ENCODE measurements at places on chromosomes 4 and X.

GRCh38 chr4:158796370-158797140 lies 27.7 kb downstream of the FNIP2 start:
- no peak for DNase-seq

DNA sequence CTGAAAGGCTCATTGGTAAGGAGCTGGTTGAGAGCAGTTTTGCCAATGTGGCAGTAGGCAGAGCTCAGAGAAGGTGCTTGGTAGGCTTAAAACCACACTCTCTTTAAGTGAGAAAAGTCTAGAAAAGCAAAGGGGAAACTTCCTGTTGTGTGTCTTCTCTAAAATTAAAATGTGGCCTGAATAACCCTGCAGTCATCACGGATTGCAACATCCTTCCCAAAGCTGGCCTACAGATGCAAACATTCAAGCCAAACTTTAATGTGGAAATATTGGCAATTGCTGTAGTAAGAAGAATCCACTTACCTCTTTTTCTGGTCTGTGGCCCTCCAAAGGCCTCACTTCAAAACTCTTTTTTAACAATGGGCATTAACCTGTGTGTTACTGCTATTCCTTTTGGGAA lies 348.5 kb downstream of the OPHN1 start:
- DNase-seq: no peak

DNA sequence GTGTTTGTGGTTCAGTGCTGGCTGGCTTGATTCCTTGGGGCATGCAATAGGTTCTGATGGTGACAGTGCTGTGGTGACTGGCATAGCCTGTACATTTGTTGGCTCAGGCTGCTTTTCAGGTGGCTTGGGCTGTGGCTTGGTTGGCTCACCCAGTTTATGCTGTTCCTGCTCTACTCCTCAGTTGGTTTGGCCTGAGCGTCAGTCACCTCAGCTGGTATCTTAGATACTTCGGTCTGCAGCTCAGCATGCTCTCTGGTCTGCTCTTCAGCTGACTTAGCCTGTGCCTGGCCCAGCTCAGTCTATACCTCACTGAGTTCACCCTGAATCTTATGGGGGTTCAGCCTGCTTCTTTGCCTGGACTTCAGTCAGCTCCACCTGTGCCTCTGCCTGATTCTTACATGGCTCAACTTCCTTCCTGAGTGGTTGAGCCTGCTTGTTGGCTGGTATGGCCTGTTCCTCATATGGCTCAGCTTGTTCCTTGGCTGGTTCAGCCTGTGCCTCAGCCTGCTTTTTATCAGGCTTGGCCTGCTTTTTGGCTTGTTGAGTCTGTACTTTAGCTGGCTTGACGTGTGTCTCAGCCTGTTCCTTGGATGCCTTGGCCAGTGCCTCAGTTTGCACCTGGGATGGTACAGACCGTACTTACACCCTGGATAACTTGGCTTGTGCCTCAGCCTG lies 170.6 kb downstream of the MSN start:
- DNase-seq: no peak

- DNase-seq: no peak
Measured at GRCh38 chr4:25161593-25161950, 1.3 kb upstream of the SEPSECS start.

GRCh38 chr4:68871809-68872642 lies 56.2 kb downstream of the UGT2B10 start:
- no peak for DNase-seq

GRCh38 chrX:31092476-31092875 lies 20.6 kb upstream of the FTHL17 start:
- no peak for DNase-seq

GRCh38 chr4:45530498-45530897 lies 593.4 kb downstream of the GABRG1 start:
- DNase-seq: no peak

Measured in Calu3 (cell line).